NK-92 treated with Interleukin-12 subunit alpha and Interleukin-12 subunit beta, amount 100 ng/mL, for 24 hours (cell line): ENCODE measurements at places on chromosomes 1 and 21.
A peak's percentile ranks its signal among the peaks of the same experiment; 100 is the strongest.

- DNase-seq: peak; percentile 79
Measured at GRCh38 chr21:44065428-44065827, 41.8 kb upstream of the PWP2 start.

DNA sequence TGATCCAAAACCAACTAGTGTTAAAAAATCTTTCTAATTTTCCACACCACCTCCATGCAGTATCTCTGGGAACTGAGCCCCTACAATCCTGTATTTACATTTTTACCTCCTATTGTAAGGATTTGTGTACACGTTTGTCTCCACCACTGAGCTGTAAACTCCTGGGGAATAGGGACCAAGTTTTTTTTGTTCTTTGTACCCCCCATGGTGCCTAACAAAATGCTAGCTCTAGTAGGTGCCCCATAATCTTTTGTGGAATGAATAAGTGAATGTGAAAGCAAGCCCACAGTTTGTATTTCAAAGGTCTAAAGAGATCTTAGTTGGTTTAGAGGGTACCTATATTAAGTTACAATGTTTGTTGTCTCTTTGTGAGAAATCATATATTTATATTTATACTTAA is 879 bp upstream of the WLS start:
- no peak for DNase-seq

GRCh38 chr1:16324456-16324890 is 27.8 kb downstream of the FBXO42 start:
- no peak for DNase-seq

DNA sequence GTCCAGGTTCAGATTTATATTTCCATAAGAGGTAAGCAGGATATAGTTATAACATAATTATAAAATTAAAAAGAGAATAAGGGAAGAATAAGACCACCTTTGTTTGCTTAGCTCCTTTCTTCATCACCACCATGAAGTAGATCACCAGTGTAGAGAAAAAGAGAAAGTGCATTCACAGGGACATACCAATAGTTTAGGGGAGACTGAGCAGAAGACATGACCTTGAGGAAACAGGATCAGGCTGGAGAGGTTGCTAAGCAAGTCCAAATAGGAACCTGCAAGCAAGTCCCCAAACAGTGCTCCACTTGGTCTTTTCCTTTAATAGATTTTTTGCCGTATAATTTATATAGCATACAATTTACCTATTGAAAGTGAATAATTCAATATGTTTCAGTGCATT is 63.0 kb downstream of the KCNT2 start:
- DNase-seq: no peak

- no peak for DNase-seq
Measured at GRCh38 chr1:12152113-12152891, 14.5 kb upstream of the TNFRSF1B start.

DNA sequence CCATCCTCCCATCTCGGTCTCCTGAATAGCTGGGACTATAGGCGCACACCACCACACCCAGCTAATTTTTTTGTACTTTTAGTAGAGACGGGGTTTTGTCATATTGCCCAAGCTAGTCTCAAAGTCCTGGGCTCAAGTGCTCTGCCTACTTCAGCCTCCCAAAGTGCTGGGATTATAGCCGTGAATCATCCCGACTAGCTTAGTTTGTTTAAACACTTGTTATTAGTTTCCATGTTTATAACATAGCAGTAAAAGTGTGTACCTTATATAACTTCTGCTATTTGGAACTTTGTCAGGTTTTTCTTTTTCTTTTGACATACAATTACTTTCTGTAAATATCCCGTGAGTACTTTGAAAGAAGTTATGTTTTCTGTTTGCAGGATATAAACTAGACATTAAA is 60.6 kb upstream of the C1orf21 start:
- DNase-seq: no peak

GRCh38 chr1:231735941-231736340 is 109.4 kb downstream of the DISC1 start:
- no peak for DNase-seq

GRCh38 chr1:41487126-41488039 is 2.9 kb upstream of the EDN2 start:
- no peak for DNase-seq

GRCh38 chr1:2415801-2416208 is 3.4 kb upstream of the PEX10 start:
- peak; percentile 72 for DNase-seq
